ENCODE measurements at places on chromosomes 3 and 15. TPM values are rescaled to one million over a fixed set of nuclear protein-coding genes. Genes with fewer than 3 reads are reported as not detected.

LAMB2 gene
- 255 TPM for total RNA-seq

GHSR gene
- not detected for total RNA-seq

GP9 gene
- not detected for total RNA-seq

LMCD1 gene
- total RNA-seq: 25.8 TPM

RTP3 gene
- total RNA-seq: not detected

All from vein endothelial cell (primary cell).